Lower leg skin (tissue), 4 donors: ENCODE measurements at places on chromosomes 1 and 21.

GRCh38 chr1:73782901-73783300 is 415.1 kb downstream of the LRRIQ3 start:
- no peak for DNase-seq

- DNase-seq, result peak; percentile 38
Observed at GRCh38 chr1:203547771-203548421, 53.9 kb downstream of the OPTC start.

- DNase-seq, result no peak
Observed at GRCh38 chr1:79777481-79778219, 771.1 kb upstream of the ADGRL4 start.

- no peak for DNase-seq
Observed at GRCh38 chr1:84996846-84997666, at the start of gene MCOLN2. Gene MCOLN2, minus strand, starts transcription at chr1:84997113. Its CDS starts 241 bp downstream, at chr1:84996872.

DNA sequence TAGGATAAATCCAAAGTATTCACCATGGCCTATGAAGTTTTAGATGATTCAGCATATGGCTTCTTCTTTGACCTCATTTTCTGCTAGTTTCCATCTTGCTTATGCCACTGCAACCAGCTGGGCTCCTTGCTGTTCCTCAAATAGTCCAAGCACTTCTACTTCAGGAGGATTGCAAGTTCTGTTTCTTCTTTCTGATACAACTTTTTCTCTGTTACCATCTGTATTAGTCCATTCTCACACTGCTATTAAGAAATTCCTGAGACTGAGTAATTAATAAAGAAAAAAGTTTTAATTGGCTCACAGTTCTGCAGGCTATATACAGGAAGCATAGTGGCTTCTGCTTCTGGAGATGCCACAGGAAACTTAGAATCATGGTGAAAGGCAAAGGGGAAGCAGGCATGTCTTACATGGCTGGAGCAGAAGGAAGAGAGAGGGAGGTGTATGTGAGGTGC is 20.3 kb downstream of the PTGS2 start:
- no peak for DNase-seq

DNA sequence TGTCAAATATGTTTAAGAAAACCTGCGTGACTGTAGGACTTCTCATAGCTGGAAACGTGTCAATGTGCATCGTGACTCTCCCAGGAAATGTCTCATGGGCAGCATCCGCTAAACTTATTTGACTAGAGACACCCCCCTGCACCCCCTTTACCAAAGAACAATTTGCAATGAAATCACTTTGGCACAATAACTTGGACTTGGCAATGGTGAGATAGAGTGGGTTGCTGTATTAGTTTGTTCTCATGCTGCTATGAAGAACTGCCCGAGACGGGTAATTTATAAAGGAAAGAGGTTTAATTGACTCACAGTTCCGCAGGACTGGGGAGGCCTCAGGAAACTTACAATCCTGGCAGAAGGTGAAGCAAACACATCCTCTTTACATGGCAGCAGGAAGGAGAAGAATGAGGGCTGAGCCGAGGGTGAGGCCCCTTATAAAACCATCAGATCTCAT is 13.8 kb downstream of the CLDN14 start:
- DNase-seq, result no peak

- DNase-seq, result no peak
Observed at GRCh38 chr1:171566467-171566866, 55.6 kb upstream of the MYOCOS start.

GRCh38 chr1:183219616-183220009 is 33.5 kb downstream of the LAMC2 start:
- no peak for DNase-seq

- DNase-seq, result no peak
Observed at GRCh38 chr1:205677167-205677566, 3.1 kb downstream of the SLC45A3 start.

DNA sequence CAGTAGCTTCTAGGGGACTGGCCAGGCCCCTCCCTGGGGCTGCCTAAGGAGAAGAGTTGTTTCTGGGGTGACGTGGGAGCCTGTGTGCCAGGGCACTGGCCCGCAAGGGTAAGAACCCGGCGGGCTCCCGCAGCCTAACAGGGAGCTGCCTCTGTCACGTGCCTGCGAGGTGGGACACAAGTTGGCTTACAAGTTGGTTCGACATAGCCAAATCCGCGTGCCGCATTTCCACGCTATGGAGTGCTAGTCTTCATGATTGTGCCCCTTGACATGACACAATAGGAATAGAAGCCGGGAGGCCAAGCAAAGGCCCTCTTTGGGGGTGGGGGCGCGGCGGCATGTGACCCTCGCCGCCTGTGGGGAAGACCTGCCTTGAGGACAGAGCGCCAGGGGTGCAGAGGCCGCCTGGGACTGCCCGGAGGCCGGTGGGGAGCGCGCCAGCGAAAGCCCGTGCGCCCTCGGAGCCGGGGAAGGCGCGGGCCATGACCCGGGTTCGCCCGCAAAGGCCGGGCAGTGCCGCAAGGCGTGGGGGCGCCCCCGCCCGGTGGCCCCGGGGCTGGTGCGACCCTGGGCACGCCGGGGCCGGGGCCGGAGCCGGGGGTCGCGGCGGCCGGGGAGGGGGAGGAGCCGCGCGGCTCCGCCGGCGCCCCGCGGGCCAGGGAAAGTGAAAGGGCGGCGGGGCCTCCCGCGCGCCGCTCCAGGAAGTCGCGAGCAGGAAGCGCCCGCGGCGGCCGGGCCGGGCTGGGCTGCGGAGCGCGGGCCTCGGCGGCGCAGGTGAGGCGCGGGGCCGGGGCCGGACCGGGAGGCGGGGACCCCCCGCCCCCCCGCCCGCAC is at the start of gene SLC37A1:
Gene SLC37A1, plus strand, starts transcription at position 702 of the 834 bp plus-strand sequence. CDS start 4,603 bp downstream, outside the sequence.
- DNase-seq, result no peak

GRCh38 chr1:152182944-152183361 is 23.9 kb upstream of the RPTN start:
- peak; percentile 53 for DNase-seq

GRCh38 chr1:231887866-231888265 is 261.3 kb downstream of the DISC1 start:
- no peak for DNase-seq

GRCh38 chr1:203058676-203058935 is 27.2 kb downstream of the MYOG start:
- DNase-seq, result no peak

DNA sequence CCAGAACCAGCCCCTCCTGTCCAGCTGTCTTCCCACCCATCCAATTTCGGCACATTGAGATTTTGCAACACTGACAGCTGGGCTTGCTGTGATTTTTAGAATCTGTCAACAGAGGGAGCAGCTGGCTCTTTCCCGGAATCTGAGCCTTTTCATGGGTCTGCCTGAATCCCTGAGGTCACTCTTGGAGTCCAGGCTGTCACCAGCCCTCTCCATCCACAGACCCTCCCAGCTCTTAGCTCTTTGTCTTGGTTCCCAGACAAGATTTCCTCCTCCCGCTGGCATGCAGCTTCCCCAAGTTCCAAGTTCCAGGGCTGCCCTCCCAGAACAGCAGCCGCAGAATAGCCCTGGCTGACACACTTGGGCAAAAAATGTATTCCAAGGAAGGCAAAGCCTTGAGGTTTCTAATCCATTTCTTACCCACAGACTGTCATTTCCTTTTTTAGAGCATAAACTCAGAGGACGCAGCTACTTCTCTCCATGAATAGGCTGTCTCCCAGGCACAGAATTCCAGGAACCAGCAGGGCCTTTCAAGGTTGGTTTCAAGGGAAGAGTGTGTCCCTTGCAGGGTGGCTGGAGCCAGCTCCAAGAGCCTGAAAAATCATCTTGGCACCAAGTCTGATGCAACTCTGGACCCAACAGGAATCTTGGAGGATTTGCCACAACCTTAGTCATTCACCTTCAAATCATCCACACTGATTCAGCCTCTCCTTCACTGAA is 7.1 kb upstream of the TMEM61 start:
- DNase-seq, result peak; percentile 86

GRCh38 chr1:9960706-9961562 is 17.7 kb downstream of the NMNAT1 start:
- no peak for DNase-seq

DNA sequence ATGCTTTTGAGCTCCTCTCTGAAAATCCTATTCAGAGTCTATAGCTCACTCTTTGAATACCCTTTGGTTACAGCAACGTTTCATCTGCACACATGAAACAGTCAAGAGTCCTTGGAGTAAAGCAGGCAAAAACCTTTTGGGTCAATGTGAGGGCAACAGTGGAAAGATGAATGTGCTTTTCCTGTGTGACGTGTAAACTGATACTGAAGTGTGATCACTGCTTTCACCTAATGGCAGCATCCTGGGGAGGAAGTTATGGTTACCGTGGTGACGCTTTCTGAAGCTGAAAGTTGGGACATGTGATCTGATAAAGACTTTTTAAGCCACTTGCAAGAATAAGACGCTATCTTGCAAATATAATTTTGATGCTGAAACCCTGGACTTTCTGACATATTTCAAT is 160.0 kb downstream of the SEC16B start:
- DNase-seq, result no peak

DNA sequence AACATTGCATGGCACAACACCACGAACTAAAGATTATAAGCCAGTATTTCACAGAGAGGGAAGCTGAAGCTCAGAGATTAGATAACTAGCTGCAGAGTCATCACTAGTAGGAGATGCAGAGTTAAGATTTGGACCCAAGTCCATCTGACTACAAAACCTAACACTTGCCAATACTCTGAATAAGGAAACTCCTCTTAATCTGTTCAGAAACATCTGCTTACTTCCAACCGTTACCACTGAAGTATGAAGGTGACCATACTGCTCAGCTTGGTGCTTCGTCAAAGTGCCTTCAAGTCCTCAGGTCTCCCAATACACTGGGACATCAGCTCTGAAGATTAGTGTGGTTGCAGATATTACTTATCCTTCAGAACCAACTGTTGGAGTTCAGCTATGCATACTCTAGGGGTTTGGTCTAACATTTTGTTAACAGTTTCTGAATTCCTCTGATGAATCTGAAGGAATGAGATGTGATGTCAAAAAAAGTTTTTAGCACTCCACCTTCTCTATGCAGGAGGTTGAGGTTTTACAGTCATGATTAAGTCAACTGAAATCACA is 179.6 kb downstream of the TPR start:
- DNase-seq, result no peak

DNA sequence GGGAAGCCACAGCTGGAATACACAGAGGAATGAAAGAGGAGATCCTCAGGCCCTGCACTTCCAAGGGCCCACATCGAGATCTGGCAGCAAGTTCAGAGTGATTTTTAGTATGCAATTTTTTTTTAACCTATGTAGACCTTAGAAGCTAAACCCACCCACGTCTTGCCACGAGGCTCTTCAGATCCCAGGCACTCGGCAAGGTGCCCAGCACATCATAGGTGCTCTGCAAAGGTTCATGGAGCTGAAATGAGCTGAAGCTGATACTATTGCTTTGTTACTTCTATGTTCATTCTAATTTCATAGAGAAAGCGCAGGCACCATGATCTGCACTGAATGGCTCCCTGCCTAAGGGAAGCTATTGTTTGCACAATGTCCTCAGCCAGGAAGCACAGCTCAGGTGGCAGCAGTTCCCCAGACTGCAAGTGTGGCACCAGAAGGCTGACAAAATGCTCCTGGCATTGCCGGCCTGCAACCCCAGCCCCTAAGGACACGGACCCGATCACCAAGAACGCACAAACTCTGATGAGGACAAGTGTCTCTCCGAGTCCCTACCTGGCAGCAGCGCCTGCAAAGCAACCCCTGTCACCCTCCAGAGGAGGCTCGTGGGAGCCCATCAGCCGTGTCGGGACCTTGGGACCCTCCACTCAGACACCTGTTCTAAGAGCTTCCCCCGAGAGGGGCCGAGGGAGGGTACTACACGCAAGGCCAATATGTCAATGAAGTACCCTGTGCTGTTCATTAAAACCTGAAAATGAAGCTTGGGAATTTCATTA is 264.2 kb downstream of the NPHP4 start:
- no peak for DNase-seq

DNA sequence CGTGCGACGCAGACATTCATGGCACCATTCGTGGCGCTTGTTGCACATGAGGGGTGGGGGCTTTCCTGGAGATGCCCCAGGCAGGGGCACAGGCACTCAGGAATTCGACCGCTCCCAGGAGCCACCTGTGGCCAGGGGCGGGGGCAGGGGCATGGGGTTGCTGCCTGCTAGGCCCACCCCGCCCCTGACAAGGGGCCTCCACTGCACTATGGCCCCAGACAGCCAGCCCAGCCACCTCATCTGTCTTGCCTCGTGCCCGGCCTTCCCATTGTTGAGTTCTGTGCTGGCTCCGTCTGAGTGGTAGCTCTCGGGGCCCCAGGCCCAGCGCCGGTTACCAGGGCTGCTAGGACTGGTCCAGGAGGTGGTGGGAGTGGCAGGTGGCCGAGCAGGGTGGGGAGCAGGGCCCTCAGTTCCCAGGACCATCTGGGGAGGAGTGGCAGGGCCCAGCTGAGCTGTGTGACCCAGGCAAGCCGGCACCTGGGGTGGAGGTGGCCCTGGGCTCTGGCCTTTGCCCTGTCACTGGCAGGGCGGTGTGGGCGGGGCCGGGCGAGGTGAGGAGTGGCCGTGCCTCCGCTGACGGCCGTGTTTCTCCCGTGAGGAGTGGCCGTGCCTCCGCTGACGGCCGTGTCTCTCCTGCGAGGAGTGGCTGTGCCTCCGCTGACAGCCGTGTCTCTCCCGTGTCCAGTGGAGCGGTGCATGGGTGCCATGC is 1.9 kb downstream of the PLCH2 start:
- no peak for DNase-seq

- DNase-seq, result no peak
Observed at GRCh38 chr21:43871487-43871886, 6.5 kb downstream of the AGPAT3 start.

- DNase-seq, result no peak
Observed at GRCh38 chr1:20448671-20449071, 37.3 kb downstream of the CAMK2N1 start.

GRCh38 chr1:88150330-88150729 is 533.7 kb upstream of the PKN2 start:
- DNase-seq, result no peak

DNA sequence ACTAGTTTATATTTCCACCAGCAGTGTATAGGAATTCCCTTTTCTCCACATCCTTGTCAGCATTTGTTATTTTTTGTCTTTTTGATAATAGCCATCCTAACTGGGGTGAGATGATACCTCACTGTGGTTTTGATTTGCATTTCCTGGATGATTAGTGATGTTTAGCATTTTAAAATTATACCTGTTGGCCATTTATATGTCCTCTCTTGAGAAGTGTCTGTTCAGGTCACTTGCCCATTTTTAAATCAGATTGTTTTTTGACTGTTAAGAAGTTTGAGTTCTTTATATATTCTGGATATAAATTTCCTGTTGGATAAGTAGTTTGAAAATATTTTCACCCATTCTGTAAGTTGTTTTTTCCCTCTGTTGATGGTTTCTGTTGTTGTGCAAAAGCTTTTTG is 31.0 kb upstream of the PM20D1 start:
- no peak for DNase-seq

GRCh38 chr21:25890001-25890400 is 155.2 kb downstream of the GABPA start:
- no peak for DNase-seq

DNA sequence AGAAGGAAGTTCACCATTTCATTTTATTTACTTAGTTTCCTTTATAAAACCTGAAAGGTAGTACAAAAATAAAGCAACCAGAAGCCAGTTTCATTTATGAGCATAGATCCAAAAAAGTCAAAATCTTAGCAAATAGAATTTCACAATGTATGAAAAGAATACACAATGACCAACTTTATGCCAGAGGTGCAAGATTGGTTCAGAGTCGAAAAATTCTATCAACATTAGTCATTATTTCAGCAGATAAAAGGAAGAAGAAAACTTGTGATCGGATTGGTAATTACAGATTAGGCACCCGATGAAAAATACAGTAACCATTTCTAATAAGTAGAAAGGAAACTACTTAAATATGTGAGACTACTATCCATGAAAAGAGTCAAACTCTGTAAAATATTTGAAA is 89.1 kb downstream of the ITSN1 start:
- no peak for DNase-seq
